ENCODE measurements at places on chromosomes 2 and 18. TPM values are rescaled to one million over a fixed set of nuclear protein-coding genes. Genes with fewer than 3 reads are reported as not detected.

ERICH2 gene
- total RNA-seq, result not detected

TOGARAM2 gene
- 1.9 TPM for total RNA-seq

DNA sequence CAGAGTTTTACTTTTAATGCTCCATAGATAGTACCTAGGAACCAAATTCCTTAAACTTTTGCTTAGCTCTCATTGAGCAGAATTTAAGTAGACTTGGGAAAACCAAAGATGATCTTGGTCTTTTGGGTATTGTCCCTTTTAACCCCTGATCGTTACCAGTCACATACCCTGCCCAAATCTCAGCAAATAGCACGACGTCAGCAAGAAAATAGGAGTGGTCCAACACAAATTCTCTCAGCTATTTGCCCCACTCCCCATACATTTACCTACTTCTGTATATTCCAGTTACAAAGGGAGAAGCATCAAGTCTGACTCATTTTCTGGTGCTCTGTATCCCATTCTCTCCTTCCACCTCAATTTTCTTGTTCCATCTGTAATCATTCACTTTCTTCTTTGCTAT, 387.3 kb downstream of the CCDC85A start:
- DNase-seq, result no peak
- no peak overlapping the region for H3K27ac ChIP-seq
- no peak overlapping the region for H3K4me3 ChIP-seq
- H3K27me3 ChIP-seq, result no peaks in the 10 kb centered on the region

DNA sequence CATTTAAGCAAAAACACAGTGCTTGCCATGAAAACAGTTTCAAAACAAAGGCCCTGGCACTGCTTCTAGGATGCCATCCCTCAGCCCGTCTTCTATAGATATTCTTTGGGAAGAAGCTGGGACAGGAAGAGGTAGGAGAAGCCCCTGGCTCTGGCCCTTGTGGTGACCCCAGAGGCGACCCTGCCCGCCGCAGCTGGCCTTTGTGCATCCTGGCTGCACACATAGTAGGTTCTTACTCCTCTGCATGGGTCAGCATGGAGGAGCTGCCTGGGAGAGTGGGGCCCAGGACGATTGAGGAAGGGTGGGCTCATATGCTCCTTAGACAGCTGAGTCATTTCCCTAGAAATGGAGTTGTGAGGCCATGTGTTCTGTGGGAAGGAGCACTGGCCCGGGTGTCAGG, 44.4 kb upstream of the OTOF start:
- no peaks in the 10 kb centered on the region for H3K27me3 ChIP-seq
- H3K27ac ChIP-seq, result no peak overlapping the region
- no peaks in the 10 kb centered on the region for H3K36me3 ChIP-seq
- H3K4me3 ChIP-seq, result no peak overlapping the region
- no peak for DNase-seq

All from activated naive CD8-positive, alpha-beta T cell treated with anti-CD3 and anti-CD28 coated beads for 36 hours (primary cell).